Fibroblast of skin of scalp (primary cell): ENCODE measurements at places on chromosomes 7 and 10.

GRCh38 chr7:51279391-51280023, 37.1 kb downstream of the COBL start:
- DNase-seq = no peak

DNA sequence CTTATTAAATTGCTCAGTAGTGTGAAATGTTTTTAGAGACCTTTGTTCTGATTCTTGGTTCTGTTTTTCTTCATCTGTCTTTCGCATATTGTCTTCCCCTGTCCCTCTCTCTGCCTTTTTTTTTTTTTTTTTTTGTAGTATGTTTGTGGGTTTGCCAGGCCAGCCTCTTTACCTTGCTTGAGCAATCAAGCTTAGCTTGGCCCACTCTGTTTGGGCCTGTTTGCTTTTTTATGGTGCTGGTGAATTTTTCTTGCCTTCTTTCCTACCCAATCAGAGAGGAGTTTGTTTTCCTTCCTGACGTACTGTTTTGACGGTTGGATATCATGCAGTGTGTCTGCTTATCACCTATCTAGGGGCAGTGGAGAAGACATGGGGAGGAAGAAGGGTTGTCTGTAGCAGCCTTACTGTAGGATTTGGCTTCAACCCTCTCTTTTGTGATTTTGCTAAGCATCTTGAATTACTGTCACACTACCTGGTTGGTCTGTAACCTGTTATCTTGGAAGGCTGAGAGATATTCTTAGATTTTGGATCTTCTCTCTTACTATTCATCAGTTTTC, 64.0 kb downstream of the BBS9 start:
- DNase-seq = no peak

DNA sequence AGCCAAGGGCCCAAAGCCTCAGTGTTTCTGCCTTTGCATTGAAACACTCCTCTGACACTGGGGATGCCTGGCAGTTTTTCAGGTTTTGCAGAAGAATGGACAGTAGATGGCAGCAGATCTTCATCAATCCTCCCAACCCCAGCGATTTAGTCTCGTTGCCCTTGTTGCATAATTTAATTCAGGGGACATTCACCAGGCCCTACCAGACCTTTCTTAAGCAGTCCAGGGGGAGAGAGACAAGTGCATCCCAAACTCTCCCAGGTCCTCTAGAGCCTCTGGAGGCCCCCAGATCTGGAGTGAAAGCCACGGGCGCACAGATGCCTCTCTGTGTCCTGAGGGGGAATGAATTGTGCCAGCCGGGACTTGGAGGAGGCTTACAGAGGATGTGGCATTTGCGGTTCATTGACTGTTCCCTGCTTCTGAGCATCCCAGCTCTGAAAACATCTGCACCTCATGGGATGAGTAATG, 29.6 kb downstream of the MINDY4 start:
- peak; percentile 84 for DNase-seq

- no peak for DNase-seq
These were observed 10.9 kb downstream of the CDCA7L start for GRCh38 chr7:21934808-21935207.

- peak; percentile 96 for DNase-seq
These were observed at the start of gene STEAP2 for GRCh38 chr7:90211391-90212148. STEAP2 (plus strand) TSS chr7:90211740; CDS start chr7:90225083, 13,343 bp downstream.

DNA sequence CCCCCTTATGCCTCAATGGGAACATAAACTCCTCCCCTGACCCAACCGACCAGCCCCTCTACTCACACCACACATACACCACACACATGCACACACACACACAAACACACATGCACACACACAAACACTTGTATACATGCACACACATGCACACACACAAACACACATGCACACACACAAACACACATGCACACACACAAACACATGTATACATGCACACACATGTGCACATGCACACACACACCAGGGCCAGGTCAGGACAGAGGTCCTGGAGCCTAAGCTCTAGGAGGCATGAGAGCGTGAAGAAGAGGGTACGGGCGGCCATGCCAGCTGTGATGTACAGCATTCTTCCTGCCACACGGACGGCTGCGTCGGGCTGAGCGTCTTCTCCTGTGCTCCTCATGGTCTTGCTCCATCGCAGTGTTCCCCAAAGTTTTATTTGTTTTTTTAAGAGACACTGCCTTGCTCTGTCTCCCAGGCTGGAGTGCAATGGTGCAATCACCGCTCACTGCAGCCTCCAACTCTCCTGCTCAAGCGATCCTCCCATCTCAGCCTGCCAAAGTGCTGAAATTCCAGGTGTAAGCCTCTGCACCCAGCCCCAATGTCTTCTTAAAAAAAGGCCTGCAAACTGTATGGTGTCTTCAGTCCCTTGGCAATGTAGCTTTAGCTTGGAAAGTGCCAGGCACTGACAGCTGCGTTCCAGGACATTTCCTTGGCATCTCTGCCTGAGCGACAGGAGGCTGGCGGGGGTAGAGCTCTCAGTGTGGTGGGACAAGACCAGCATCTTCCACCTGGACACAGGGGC, 38.8 kb upstream of the INPP5A start:
- no peak for DNase-seq

DNA sequence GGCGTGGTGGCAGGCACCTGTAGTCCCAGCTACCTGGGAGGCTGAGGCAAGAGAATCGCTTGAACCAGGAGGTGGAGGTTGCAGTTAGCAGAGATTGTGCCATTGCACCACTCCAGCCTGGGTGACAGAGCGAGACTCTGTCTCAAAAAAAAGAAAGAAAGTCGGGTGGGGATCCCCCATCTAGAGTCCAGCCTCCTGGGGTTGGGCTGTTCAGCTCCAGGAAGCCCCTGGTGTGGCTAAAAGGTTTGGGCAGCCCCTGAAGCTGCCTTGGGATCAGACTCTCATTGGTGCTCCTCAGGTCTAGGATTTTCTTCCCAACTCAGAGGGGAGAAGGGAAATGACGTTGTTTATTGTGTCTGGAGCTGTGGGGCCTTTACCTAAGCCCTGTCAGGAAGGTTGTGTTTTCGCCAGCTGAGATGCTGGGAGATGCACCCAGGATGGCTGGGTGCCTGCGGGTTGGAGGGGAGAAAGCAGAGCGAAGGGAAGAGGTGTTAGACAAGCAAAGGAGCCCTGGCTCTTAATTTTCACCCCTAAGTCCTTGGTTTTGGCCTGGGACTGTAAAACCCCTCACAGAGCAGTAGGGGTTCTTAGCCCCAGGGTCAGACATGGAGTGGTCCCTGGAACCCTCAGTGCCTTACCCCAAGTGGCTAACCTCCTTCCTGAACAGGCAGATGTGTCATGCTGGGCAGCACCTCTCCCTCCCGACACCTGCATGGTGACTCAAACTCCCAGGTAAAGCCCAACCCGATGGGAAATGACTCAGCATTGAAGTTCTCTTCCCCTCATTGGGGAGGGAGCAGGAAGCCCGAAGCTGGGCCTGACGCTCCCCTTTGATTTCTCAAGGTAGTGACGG, 21.1 kb downstream of the PLAU start:
- DNase-seq = no peak

GRCh38 chr10:50280049-50280841, 28.9 kb upstream of the ASAH2 start:
- DNase-seq = no peak

DNA sequence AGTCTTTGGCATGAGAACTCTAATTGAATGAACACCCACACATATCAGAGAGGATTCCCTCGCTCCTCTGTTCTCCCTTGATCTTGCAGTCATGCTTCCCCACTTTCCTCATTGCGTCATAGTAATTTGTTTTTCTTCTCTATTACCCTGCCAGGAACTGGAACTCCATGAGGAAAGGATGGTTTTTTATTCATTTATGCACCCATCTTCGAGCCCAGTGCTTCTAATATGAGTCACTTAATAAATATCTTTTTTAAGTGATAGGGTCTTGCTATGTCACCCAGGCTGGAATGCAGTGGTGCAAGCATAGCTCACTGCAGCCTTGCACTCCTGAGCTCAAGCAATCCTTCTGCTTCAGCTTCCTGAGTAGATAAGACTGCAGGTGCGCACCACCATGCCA, 83.5 kb downstream of the OTUD1 start:
- DNase-seq = no peak
